Activated CD4-positive, CD25-positive, alpha-beta regulatory T cell (primary cell): ENCODE measurements at places on chromosomes 7 and 10.

DNA sequence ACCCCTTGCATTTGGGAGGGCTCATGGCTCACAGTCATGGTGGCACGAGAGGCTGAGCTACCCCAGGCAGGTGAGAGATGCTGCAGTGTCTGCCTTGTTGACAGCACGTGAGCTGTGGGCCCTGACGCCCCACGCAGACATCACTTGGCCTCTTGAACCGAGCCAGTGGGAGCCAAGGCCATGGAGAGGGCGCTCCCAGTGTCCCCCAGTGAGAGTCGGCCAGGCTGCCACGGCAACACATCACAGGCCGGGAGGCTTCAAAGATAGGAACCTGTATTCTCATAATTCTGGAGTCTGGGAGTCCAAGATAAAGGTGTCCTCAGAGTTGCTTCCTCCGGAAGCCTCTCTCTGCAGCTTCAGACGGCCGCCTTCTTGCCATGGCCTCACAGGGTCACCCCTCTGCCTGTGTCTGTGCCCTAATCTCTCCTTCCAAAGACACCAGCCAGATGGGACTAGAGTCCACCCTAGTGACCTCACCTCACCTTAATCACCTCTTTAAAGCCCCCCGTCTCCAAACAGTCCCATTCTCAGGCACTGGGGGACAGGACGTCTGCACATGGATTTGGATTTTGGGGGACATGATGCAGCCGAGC is 119.6 kb downstream of the KLF6 start:
- no peak for DNase-seq

DNA sequence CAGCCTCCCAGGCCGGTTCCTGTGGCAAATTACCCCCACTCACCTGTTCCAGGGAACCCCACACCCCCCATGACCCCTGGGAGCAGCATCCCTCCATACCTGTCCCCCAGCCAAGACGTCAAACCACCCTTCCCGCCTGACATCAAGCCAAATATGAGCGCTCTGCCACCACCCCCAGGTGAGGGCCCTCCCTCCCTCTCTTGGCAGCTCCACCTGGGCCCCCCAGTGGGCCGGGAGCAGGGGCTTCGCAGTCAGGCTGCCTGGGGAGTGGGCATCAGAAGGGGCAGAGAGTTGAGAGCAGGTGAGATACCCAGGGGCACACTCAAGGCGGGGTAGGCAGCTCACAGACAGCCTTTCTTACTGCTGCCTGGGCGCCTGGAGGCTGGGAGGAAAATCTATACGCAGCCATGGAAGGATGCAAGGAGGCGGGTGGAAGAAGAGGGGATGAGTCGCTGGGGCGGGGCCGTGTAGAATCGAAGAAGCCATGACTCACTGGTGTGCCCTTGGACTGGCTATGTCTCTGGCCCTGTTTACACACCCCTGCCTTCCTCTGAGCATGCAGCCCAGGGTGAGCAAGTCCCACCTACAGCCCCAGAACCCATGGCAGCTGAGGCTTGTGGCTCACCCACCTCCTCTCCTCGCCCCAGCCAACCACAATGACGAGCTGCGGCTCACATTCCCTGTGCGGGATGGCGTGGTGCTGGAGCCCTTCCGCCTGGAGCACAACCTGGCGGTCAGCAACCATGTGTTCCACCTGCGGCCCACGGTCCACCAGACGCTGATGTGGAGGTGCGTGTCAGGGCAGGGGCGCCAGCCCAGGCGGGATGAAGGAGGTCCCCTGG is 48.6 kb upstream of the PPIF start:
- no peak for DNase-seq

GRCh38 chr7:111499027-111499426 is 63.3 kb downstream of the IMMP2L start:
- DNase-seq: no peak

DNA sequence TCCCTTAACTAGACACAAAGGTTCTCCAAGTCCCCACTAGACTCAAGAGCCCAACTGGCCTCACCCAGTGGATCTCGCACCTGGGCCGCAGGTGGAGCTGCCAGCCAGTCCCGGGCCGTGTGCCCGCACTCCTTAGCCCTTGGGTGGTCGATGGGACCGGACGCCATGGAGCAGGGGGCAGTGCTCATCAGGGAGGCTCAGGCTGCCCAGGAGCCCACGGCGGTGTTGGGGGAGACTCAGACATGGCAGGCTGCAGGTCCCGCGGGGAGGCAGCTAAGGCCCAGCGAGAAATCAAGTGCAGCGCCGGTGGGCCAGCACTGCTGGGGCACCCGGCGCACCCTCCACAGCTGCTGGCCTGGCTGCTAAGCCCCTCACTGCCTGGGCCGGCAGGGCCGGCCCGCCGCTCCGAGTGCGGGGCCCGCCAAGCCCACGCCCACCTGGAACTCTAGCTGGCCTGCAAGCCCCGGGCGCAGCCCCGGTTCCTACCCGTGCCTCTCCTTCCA is 130.5 kb downstream of the RALA start:
- DNase-seq: no peak

- no peak for DNase-seq
Observed at GRCh38 chr10:112288486-112288885, 5.3 kb downstream of the TECTB start.

DNA sequence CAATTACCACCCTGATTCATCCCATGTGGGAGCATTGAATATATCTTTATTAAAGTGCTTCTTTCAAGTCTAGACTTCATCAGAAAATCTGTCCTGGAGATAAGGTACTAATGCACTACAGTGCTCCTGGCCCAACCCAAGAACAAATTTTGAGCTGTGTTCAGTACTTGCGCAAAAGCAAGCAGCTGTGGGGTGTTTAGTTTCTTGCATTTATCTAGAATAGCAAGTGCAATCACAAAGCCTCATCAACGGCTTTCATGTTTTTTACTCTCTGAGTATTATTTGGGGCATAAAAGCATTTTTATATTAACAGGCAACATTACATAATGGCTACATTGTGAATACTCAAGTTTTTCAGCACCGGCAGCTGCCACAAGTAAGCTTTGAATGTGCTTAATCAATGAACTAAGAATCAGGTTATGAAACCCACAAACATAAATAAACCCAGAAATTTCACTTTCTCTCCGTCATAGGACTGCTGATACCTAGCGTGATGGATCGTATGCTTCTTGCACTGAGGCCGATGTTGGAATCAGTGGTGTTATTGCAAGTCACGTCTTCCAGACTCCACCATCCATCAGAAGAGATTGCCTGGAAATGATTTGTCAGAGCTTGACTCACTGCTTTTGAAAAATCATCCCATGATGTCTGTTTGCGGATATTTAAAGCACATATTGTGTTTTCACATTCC is 113.1 kb downstream of the CTTNBP2 start:
- DNase-seq: no peak

GRCh38 chr10:44478876-44479705 is 94.2 kb upstream of the CXCL12 start:
- no peak for DNase-seq

DNA sequence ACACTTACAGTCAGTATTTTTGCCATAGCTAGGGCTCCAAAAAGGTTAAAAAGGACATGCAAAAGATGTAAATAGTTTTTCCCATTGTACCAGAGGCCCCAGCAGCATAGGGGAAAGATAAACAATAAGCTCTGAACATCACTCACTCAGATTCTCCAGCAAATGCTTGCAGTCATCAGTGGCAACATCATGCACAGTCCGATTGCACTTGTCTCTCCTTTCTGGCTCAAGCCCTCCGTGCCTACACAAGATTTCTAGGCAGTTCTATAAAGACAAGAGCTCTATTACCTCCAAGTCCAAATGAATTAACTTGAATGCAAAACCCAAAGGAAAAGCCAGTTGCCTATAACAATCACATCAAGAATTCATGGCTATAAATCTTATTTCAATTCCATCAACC is 106.3 kb downstream of the CTTNBP2 start:
- DNase-seq: no peak

GRCh38 chr10:7185367-7185690 is 225.5 kb downstream of the SFMBT2 start:
- DNase-seq: no peak

- no peak for DNase-seq
Observed at GRCh38 chr7:44891372-44891771, 6.0 kb upstream of the PURB start.

- DNase-seq: no peak
Observed at GRCh38 chr7:141674171-141674671, 27.7 kb downstream of the DENND11 start.

GRCh38 chr7:5183155-5183554 is 6.9 kb upstream of the WIPI2 start:
- no peak for DNase-seq

GRCh38 chr7:70353330-70353945 is 755.2 kb downstream of the AUTS2 start:
- DNase-seq: no peak

DNA sequence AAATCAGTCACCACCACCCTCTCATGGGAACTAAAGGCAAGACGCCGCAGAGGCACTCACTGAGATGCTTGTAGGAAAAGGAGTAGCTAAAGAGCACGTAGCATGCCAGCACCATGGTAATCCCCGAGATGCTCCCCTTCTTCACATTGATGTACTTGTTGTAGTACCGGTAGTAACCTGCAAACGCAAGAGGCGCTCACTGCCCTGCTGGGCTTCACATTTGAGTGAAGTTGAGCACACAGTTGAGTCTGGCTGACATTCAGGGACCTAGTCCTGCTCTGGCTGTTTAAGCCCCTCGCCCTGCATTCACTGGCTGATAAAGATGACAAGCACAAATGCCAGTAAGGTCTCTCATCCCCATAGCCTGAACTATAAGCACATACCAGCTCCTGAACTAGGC is 6.9 kb downstream of the ATP5MF start:
- no peak for DNase-seq

- DNase-seq: no peak
Observed at GRCh38 chr7:17041324-17041723, 159.5 kb upstream of the AGR3 start.

DNA sequence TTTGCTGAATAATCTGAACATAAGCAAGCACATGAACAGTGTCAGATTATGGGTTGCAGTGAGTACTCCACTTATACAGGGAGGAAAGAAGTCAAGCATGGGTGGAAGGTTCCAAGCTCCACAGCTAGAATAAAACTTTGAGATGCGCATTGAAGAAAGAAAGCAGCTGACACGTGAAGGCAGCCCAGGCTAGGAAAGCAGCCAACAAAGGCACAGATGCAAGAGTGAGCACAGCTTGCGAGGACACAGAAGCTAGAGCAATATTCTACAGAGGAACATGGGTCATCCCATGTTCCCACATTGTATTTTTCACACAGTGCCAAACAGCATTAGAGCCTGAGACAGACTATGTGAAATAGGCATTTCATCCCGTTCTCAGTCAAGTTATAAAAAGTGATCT is 194.6 kb upstream of the TBX20 start:
- no peak for DNase-seq

DNA sequence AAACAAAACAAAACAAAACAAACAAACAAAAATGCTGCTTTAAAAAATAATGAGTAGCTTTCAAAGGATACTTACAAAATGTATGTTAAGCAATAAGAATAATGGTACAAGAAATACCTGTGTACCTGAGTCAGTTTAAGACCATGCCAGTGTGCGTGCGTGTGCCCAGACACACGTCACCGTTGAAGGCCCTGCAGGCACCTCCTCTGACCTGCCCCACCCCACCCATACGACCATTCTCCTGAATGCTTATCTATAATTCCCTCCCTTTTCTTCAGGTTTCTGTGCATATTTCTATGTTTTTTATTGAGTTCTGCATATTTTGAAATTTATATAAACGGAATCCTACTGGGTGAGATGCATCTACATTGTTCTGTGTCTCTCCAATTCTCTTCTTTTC is 374.2 kb upstream of the KLF6 start:
- no peak for DNase-seq

DNA sequence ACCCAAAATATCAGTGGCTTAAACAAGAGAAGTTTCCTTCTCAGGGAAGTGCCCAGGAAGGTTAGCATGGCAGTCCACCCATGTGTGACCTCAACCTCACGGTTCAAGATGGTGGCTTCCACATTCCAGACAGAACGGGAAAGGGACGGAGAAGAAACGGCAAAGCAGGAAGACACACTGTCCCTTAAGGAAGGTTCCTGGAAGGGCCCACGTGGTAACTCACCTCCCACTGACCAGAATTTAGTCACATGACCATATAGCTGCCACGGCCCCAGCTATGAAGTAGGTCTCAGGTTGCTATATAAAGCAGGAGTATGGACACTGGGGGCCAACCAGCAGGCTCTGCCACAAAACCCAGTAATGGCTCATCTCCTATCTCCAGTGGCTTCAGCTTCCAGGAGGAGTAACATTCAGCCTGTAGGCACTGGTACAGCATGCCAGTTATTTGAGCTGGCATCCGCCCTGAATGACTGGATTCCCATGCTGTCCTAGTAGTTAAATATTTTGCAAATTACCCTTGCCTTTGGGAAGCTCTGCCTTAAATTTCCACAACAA is 278.5 kb upstream of the KLF14 start:
- no peak for DNase-seq

GRCh38 chr7:156156734-156157408 is 344.6 kb upstream of the SHH start:
- no peak for DNase-seq

DNA sequence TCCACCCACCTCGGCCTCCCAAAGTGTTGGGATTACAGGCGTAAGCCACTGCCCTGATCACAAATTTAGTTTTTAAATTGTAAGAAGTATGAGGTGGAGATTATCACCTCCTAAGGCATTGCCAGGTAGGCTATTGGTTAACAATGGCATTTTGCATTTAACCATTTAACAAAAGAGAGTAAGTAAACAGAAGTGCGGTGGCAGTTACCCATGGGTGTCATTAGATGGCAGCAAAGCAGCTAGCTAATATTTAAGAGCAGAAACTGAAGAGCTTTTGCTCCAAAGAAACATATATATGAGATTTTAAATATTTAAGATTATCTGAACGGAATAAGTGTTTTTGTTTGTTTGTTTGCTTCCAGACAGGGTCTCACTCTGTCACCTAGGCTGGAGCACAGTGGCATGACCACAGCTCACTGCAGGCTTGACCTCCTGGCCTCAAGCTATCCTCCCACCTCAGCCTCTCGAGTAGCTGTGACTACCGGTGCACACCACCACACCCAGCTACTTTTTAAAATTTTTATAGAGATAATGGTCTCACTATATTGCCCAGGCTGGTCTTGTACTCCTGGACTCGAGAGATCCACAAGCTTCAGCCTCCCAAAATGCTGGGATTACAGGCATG is 325.5 kb upstream of the C7orf33 start:
- no peak for DNase-seq

GRCh38 chr7:47521011-47521795 is 60.7 kb downstream of the TNS3 start:
- no peak for DNase-seq

DNA sequence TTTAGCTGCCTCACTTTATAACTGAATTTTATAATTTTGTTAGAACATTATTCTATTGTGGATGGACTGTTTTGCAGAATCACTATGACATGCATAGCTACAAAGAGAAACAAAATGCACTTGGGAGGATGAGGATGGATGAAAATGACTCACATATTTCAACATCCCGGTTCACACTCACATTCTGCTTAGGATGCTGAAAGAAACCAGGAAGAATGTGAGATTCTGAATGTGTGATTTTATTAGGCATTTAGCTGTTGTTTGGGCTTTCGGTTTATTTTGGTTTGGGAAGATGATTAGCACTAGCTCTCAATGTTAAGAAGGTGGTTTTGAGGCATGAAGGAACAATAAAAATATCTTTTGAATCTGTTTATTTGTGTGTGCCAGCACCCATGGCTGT is 235.5 kb downstream of the SEMA3E start:
- no peak for DNase-seq
